Left renal cortex interstitium (tissue), 4 donors: ENCODE measurements at places on chromosomes 5 and 9.

- DNase-seq: no peak
Measured at GRCh38 chr5:120792477-120792876, 328.4 kb downstream of the PRR16 start.

DNA sequence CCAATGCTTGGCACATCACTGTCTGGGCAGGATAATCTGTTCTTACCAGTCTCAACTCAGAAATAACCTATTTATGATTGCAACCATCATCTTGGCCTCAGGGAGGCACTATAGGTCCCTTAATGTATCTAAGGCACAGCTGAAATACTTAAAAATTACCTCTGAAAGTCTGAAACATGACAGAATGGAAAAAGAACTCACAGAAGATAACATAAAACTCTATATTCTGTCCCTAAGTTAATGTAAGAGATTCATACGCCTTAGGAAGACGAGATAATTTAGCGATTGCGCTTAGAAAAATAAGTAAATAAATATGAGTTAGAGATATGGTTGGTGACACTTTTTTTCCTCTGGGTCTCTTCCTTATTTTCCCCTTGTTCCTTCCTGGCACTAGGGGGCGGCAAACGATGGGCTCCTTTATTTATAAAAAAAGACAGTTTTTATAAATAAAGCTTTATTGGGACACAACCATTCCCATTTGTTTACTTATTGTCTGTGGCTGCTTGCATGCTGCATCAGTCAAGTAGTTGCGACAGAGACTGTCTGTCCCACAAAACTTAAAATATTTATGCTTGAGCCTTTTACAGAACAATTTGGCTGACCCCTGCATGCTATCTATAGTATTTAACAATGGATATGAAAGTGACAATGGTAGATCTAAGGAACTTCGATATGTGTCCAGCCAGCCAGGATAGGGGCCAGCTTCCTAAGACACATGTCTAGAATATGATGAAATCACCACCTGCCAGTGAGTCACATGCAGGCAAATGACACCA, 79.6 kb downstream of the PDE4D start:
- DNase-seq: no peak

- DNase-seq: no peak
Measured at GRCh38 chr5:147685993-147686392, 96.5 kb downstream of the JAKMIP2 start.

- no peak for DNase-seq
Measured at GRCh38 chr9:134680393-134681060, 38.9 kb downstream of the COL5A1 start.

DNA sequence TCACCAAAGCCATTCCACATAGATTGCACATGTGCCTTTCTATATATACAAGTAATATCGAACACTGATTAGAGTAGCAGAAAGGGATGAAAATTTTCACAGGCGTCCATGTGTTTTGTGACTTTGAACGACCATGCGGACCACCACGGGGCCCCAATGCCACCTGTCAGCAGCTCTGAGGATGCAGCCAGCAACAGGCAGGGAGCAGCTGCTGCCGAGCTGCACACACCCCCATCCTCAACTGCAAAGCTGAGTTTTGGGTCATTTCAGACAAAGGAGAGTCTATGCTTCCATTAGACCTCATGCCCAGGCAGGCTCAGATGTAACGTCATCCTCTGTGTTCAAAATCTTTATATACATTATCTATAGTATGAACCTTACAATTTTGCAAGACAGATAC, 503.8 kb downstream of the IRX1 start:
- DNase-seq: no peak

- no peak for DNase-seq
Measured at GRCh38 chr5:79318935-79319614, 83.1 kb downstream of the JMY start.

GRCh38 chr5:107655831-107656230, 14.9 kb downstream of the EFNA5 start:
- DNase-seq: no peak

DNA sequence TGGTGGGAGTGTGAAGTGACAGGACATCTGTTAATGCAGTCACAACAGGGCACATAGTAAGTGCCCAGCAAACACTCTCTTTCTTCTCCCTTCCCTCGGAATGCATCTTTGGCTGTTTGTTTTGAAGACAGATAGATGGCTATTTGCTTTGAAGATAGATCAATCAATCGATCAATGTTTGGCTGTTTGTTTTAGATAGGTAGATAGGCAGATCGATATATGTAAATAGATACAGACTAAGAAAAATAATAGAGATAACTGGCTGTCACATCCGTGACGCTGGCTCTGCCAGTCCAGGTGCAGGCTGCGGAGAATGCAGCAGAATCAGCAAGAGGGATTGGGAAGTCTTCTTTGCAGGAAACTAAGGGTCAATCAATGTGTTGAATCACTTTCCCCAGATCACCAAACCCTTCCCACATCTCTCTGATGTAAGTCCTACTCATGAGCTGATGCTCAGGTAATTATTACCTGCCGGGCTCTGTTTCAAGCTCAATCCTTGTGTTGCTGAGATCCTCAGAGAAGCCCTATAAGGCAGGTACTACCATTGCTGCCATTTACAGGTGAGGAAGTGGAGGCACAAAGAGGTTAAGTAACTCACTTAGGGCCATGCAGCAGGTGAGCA, 60.8 kb downstream of the ERGIC1 start:
- no peak for DNase-seq

GRCh38 chr9:34346873-34347799, 17.8 kb downstream of the NUDT2 start:
- DNase-seq: no peak

DNA sequence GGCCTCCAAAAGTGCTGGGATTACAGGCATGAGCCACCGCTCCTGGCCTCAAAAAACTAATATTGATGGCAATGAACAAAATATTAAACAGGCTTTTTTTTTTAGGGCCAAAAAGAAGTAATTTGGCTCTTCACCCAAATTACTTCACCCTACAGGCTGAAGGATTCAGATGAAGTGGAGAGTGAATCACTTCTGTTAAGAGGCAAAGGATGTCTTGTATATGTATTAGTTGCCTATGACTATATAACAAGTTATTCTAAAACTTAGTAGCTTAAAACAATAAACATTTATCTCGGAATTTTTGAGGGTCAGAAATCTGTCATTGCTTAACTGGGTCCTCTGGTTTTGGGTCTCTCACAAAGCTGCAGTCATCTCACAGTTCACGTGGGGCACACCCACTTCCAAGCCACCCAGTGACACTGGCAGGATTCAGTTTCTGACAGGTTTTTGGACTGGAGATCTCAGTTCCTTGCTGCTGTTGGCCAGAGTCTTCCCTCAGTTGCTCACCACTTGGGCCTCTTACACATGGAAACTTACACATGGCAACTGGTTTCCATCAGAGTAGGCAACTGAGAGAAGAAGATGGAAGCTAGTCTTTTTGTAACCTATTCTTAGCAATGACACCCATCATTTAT, 66.7 kb downstream of the IQGAP2 start:
- DNase-seq: no peak

DNA sequence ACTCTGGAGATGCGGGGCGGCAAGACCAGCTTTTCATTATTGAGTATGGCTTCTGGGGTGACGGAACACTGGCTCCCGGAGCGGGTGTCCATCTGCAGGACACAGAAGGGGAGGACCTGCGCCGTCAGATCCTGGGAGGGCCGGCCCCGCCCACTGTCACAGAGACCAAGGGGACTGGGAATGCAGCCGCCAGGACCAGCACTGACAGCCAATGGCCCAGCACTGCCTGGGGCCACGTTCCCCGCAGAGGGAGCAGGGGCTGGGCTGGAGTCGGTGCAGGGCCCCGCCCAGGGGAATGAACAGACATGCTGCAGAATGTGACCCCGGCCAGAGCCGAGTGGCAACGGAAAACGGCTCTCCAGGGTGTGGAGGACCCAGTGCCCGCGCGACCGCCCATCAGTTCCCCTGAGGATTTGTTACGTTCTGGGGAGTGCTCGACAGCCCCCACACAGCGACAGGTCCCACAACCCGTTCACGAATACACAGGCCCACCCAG, at the start of gene ZDHHC11:
Gene ZDHHC11 (minus strand): TSS at position 476 of the 496 bp plus-strand sequence. CDS start 384 bp downstream, at position 92.
- DNase-seq: no peak

DNA sequence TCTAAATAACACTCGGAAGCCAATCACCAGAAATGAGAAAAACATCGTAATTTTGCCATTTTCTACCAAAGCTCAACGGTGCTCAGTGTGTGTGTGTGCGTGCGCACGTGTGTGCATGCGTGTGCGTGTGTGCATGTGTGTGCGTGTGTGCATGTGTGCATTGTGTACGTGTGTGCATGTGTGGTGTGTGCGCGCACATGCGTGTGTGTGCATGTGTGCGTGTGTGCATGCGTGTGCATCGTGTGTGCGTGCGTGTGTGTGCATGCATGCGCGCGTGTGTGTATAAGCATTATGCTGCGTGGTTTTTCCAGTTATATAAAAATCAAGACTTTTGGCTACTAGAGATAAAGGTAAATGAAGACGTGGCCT, 165.0 kb downstream of the DAB2IP start:
- no peak for DNase-seq

DNA sequence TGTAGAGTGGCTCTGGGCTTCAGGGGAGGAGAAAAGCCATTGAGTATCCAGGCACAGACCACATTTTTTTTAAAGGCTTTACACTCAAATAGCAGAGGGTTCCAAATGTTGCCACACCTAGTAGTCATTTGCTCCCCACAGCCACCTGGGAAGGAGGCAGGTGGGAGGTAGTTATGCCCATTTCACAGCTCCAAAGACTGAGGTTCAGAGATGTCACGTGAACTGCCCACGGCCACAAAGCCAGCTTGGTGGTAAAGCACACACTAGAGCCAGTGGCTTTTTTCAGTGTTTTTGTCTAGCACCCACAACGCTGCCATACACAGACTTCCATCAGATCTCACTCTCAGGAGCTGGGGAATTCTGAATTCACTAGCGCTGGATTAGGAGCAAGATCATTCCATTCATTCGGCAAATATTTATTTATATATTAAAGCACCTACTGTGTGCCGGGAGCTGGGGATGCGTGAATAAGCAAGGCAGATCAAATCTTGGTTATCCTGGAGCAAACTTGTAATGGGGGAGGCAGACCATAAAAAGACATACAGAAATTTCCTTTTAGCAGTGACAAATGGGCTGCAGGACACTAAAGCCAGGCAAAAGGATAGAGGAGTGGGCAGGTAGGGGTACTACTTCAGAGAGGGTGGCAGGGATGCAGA, 7.4 kb downstream of the WHRN start:
- DNase-seq: no peak

DNA sequence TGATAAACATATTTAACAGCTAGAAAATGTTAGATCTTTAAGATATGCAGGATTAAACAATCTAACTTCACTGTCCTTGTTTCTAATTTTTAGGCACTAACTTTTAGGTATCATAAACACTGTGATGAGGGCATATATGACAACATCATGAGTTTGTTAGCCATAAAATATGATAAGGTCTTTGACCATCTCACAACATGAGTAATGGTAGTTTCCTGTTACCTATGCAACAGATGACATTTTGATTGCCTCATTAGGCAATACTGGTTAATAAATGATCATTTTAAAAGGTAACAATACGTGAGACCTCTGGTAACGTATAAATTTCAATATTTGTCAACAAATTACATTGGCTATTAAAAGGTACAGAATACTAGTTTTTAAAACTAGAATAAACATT, 613.5 kb downstream of the PDE4D start:
- DNase-seq: no peak

DNA sequence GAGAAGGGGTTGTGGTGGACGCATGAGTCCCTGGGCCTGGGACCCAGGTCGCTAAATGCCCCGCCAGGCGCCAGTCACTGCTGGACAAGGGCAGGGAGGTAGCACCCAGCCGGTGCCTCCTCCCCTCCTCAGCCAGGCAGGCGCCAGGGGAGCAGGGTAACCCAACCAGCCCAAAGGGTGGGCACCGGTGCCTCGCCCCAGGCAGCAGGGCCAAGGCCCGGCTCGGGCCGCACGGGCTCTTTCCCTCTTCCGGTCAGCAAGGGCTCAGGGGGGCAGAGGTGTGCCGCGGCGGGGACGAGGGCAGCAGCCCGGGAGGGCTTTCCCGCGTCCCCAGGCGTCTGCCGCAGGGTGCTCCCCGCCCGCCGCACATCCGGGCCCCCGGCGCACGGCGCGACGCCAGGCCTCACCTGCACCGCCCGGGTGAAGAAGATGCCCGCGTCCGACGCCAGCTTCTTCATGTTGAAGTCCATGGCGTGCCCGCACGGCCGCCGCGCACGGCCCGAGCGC, 393 bp downstream of the SH3GLB2 start:
- no peak for DNase-seq

GRCh38 chr9:92704528-92704927, 34.6 kb upstream of the IPPK start:
- DNase-seq: no peak

GRCh38 chr9:8085986-8086385, 286.4 kb upstream of the DMAC1 start:
- no peak for DNase-seq

DNA sequence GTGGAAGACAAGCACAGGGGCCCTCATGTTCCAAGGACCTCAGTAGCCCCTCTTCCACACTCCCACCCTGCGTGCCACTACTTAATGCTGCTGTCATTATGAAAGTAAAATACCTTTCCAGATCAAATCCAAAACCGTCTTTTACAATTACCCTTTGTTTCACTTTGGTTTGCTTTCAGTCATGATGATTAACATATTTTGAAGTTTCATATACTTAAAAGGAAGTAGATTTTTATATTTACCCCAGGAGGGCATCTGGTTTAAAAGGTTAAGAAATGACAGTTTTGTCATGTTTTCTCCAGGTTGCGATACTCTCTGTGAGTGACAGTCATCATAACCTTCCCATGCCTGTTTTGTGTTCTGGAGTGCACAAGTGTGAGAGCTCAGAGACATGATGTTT, 13.5 kb upstream of the MAP1B start:
- DNase-seq: no peak

- no peak for DNase-seq
Measured at GRCh38 chr5:98296426-98296825, 477.0 kb upstream of the RGMB start.

GRCh38 chr5:175464074-175464941, 14.1 kb upstream of the SFXN1 start:
- no peak for DNase-seq

DNA sequence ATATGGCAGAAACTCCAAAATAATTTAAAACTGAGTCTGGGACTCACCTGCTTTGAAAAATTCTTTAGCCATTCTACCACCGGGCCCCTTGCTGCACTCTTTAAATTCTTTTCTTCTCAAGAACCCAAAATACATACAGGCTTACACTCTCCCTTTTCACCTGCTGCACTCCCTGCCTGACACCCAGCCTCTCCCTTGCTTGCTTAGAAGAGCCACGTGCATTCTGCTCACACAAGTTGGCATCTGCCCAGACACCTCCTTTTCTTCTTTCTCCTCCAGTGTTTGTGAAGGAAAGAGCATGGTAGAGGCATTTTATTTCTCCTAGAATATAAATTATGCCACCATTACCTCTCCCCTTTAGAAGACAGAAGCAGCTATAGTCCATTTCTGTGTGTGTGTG, 39.0 kb upstream of the AOPEP start:
- DNase-seq: no peak

- no peak for DNase-seq
Measured at GRCh38 chr5:133612249-133612860, at the start of gene FSTL4. TSS of gene FSTL4 (minus strand) at chr5:133612541.

- no peak for DNase-seq
Measured at GRCh38 chr5:173765029-173765644, 123.0 kb upstream of the CPEB4 start.
